Activated CD4-positive, alpha-beta T cell treated with anti-CD3 and anti-CD28 coated beads, Interleukin-2, amount 50 U/mL, for 24 hours (primary cell): ENCODE measurements at places on chromosomes 11 and 22.

DNA sequence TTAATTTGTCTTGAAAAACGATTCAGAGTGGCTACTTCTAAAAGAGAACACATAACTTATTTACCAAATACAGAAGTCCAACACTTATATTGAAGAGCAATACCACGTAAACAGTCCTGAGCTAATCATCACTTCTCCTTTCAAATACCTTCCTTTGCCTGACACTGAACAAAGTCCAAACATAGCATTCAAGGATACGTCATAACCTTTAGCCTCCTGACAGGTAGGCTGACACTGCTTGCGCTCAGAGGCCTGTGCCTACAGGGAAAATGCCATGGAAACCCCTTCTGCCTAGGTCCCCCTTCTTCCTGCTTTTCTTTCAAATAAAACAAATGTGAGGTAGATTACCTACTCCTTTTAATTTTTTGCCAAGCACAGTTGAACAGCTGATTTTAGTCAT lies 510.0 kb downstream of the INSC start:
- no peak for DNase-seq

DNA sequence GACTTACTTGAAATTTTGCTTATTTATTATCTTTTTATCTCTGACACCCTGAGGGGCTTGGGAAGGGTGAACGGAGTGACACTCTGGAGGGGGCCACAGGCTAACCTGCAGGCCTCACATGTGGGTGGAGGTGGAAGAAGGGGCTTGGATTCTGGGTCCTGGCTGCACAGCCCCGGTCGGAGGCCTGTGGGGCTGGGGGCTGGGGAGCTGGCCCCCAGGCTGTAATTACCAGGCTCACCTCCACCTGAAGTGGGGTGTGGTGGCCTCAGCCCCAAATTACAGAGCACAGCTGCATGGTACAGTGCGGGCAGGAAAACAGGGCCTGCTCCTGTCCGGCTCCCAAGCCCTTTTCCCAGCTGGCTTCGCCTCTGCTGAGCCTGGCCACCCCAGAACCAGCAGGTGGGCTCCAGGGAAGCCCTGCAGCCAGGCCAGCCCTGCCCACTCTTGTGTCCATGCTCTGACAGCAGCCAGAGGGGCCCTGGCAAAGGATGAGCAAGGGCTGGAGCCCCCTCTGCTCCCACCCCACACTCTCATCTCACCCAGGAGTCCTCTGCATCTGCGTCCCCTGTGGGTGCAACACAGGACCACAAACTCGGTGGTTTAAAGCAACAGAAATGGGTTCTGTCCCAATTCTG lies 48.0 kb downstream of the IGF2 start:
- no peak for DNase-seq

DNA sequence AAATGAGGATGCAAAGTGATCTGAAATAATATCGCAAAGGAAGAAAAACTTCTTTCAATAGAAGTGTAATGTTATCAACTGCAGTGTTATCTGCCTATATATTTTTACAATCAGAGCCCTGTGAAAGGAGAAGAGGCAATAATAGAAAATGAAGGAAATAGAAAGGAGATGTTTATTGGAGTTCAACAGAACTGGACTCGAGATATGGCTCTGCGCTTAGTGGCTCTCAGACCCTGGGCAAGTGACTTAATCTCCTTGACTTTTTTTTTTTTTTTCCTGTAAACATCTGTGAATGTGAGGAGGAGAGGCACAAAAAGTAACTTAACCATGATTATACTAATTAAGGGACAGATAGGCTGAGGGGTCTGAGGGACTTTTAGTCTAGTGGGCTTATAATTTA lies 18.9 kb downstream of the CNTF start:
- no peak for DNase-seq

DNA sequence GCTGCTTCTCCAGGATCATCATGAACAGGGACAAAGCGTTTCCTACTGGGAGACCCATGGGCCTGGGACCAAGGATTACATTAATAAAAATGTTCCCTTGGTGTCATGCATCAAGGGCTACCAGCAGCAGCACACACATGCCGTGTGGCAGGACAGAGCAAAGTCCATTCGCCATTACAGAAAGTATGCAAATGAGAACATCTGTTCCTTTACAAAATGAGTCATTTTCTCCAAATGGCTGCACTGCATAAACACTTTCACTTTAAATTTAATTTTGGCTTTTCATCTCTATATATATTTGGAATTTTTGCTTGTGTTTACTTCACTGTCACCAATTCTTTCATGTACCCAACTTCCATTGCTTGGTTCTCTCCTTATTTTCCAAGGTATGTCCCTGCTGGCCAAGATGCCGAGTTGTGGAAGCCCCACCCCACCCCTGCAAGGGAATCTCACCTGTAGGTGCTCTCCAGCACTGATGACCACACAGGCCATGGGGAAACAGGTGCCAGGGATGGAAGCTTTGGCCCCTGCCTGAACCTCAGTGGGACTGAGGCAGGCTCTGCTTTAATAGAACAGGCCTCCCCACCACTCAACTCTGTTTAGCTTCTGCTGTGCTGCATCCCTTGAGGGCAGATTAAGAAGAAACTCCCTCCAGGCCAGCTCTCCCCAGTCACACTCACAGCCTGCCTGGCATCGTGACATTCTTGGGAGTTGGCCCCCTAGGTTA lies 15.6 kb upstream of the GNAZ start:
- DNase-seq = no peak
